Mesenteric fat pad (tissue), 1 donor: ENCODE measurements at places on chromosomes 1 and 21.

GRCh38 chr21:16713331-16714117 is 799.3 kb upstream of the CXADR start:
- DNase-seq, result no peak

DNA sequence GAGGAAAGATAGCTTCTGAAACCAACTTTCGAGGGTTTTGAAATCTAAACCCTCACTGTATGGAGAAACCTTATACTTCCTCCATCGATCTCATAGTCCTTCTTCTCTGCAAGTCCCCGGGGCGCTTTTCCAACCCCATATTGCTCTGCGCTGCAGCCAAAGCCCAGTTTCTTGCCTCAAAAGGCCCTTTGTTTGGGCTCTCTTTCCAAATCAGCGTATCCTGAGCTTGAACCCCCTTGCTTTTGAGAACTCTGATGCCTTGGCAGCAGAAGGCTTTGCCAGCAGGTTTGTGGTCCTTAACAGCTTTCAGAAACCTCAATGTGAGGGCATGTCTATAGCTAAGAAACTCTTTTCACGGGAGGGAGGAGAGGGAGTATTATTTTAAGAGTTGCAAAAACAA is 21.6 kb downstream of the PLPP3 start:
- DNase-seq, result no peak

DNA sequence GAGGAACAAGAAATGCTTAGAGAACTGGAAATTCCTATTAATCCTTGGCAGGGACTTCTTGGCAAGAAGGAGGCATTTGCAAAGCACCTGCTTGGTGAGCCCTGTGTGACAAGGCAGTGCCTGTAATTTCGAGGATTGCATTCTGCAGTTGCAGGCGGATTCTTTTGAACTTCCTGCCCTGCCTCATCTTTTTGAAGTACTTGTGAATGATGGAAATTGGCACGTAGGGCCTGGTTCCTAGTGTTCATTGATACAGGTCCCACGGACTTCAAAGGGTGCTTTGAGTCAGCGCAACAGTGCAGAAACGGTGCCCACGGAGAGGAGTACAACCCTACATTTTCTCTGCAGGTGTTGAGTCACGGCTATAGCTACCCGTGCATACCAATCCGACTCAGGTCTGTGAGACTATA is 6.4 kb downstream of the HUNK start:
- DNase-seq, result no peak

GRCh38 chr21:25934130-25934529 is 199.4 kb downstream of the GABPA start:
- DNase-seq, result no peak

DNA sequence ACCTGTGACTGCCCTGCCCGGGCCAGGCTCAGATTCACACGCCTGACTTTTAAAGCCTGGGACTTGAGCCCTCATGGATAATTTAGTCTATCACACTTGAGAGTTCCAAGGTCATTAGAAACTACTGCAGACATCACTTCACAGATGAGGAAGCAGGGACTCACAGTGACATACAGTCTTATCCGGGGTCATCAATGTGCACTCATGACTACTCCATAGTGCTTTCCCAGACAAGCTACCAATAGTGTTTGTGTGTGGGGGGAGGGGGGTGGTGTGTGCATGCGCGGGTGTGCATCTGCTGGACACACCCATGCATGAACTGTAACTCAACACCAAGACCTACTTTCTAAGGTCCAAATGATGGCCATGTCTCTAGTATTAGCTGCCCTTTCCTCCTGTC is 16.1 kb upstream of the SLC5A9 start:
- no peak for DNase-seq

DNA sequence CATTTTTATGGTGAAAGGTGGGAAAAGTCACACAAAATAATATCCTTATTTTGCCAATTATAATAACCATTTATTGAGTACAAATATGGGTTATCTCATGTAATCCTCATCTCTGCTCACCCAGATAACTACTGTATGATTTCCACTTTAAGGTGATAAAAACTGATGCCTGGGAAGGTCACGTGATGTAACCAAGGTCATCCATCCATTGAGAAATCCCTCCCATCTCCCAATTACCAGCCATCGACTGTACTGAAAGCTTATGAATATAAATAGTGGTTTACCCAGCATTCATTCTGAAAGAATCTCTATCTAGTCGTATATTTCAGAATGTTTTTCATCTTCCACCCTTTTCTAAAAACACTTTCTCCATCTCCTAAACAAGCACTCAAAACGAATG is 55.0 kb upstream of the IFNAR2 start:
- DNase-seq, result no peak

GRCh38 chr21:45243603-45244002 is 44.1 kb downstream of the POFUT2 start:
- no peak for DNase-seq

DNA sequence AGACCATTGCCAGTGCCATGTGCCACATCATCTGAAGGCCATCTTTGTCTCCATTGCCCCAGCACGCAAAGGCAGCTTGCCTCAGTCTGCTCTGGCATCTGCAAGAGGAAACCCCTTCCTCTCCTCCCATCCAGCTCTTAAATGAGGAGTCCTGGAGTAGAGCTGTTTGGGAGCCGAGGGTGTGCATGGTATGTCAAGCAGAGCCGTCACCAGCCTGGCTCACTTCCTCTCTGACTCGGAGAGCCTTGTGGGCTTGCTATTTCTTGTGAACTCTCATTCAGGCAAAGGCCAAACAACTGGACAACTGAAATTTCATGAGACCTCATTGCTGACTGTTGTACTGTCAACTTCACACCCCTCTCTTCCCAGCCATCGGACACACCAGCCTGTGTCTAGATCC is 143.9 kb downstream of the SIPA1L2 start:
- no peak for DNase-seq

DNA sequence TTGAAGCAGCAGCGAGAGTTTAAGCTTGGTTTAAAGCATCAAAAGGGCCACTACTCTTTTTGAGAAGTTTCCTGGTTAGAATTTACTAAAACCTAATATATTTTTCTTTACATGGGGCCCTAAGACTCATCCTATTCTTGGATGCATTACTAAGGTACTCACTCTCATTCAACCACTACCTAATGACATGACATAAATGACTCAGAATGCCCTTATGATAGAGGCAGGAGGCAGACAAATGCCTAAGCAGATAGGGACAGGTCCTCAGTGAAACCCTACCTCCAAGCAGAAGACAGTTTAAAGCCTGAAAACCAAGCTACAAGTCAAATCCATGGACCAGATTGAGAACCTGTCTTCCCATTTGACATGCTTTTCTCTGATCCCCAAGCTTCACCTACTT is 34.3 kb upstream of the SLC35A3 start:
- no peak for DNase-seq

DNA sequence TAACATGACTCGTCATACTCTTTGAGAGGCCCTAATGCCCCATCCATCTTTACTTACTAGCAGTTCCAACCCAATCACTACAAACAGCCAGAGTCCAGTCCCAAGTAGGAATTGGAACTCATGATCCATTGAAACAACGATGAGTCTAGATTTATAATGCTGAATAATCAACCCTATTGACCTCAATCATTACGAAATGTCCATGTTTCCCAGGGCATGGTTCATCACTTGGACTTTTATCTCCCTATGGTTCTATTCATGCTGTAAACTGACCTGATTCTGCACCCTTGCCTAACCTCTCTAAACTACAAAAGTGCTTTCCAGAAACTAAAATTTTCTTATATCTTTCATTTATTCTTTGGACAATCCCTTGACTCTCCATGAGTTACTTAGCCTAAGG is 840.0 kb upstream of the B3GALT2 start:
- DNase-seq, result no peak

DNA sequence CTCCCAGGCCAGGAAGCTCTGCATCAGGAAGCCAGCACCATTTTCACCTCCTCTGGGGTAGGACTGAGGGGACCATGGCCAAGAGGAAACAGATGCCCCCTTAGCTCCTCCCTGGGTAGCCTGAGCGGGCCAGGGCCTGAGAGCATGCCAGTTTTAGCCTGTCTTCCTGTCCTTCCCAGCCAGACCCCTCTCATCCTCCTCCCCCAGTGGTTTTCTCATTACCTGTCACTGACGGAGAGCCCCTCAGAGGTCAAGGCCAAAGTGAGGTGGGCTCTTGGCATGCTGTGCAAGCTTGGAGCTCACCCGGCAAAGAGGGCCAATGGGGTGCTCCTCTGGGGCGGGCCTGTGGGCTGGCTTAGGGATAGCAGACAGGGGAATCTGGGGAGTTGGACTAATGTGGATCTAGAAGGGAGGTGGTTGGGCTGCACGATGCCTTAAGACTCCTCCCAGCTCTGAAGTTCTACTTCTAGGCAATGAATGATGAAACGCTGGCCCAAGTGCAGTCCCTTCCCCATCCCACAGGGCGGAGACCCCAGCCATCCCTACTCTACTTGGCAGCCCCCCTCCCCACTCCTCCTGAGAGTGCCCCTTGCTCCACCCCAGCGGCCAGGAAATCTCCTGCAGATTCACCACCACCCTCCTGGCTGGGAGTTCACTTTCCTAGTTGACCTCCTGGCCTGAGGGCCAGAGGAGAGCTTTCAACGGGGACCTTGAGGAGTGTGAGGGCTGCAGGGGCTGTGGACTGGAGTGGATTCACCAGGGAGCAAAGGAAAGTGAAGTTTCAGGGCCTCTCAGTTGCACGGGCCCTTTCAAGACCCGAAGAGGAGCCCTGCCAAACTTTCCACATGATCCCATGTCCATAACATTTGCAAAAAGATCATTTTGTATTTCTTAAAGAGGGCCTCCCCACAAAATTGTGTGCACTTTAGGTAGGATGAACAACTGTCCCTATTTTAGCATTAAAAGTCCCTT is 9.4 kb upstream of the LMNA start:
- DNase-seq, result no peak

GRCh38 chr21:32233055-32233546 is 45.7 kb downstream of the MIS18A start:
- DNase-seq, result no peak

DNA sequence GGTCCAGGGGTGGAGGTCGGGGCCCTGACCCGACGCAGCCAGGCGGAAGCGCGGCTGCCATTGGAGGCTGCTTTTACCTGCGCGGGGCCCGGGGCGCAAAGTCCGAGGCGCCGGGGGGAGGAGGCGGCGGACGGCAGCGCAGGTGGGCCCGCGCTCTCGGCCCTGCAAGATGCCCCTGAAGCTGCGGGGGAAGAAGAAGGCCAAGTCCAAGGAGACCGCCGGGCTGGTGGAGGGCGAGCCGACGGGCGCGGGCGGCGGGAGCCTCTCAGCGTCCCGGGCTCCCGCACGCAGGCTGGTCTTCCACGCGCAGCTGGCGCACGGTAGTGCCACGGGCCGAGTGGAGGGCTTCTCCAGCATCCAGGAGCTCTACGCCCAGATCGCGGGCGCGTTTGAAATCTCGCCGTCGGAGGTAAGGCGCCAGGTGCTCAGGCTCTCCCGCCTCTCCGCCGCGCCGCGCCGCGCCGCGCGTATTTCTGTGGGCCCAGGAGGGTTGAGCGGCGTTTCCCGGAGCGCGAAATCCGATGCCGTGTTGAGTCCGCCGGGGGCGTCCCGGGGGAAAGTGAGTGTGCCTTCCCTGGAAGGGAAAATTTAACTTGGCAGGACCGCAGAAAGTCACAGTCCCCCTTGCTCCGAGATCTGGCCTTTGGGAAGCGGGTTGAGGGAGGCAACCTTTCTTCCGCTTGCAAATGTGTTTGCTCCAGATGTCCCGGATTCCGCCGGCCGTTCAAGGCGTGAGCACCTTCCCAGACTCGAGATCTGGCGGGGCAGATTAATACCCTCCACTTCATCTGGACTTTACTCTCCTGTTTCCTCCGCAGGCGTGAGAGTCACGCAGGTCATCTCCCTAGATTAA is at the start of gene GIPC2:
TSS of gene GIPC2 (plus strand) at position 41 of the 853 bp plus-strand sequence. CDS start at position 170, 129 bp downstream.
- no peak for DNase-seq

DNA sequence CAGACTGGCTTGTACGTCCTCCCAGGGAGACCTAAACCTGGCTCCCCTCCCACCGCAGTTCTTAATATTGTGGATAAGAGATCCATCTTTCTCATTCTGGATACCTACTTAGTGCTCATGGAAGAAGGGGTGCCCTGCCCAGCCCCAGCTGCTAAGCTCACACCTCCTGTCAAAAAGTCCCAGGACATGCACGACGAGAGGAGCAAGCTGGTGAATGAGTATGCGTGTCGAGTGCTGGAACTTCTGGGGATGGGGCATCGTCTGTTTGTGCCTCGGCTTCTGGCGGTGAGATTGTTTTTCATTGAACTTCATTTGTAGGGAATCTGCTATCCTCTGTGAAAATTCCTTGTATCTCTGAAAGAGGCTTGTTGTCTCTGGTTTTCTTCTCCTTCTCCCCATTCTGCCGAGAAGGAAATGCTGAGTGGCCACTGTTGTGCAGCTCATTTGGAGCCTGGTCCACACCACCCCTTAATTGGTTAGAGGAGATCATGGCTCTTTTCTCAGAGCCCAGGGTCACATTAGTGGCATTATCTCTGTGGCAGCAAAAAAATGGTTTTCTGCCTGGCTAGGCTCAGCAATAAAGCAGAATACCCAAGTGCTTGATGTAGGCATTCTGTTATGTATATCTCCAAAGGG is 199.4 kb upstream of the CACYBP start:
- no peak for DNase-seq

- DNase-seq, result no peak
Observed at GRCh38 chr1:28877132-28877781, 37.1 kb upstream of the EPB41 start.

DNA sequence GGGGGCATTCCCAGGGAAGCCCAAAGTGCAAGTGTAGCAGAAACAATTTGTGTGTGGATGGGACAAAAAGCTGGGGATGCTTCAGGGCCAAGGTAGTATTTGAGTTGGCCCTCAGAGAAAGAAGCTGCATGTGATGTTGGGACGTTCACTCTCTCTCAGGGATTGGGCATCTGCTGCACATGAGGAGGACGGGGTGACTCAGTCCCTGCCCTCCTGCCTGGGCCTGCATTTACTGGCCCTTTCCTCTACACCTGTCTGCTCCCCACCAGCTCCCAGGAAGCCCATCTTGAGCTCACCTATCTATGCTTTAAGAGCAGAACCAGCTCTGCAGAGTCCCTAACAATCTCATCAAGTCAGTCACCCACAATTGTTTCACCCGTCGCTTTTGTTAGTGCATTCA is 23.5 kb upstream of the MPZL1 start:
- DNase-seq, result no peak

GRCh38 chr21:26840201-26840600 is 5.0 kb downstream of the ADAMTS1 start:
- DNase-seq, result no peak

- no peak for DNase-seq
Observed at GRCh38 chr1:57222801-57223200, 201.1 kb downstream of the DAB1 start.

DNA sequence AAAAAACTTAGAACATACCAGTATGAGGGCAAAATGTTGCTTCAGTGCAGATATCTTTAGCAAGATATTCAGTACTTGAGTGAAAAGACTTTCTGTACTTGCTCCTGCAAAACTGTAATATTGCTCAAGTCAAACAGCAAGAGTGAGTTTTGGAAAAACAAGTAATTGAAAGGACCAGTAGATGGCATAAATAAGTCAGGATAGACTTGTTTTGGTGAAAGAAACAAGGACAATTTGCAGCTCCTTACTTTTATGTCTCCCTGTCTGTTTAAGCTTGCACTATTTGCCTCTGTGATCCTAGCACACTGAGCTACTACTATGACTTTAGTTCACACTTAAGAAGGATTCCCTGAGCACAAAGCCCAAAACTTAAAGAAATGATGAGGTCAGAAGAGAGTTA is 39.1 kb downstream of the IFI44 start:
- DNase-seq, result no peak
